ENCODE measurements at places on chromosomes 2 and 18. TPM values are rescaled to one million over a fixed set of nuclear protein-coding genes. Genes with fewer than 3 reads are reported as not detected.

Gene DCDC2C
- total RNA-seq = not detected

Gene TACR1
- not detected for total RNA-seq

Gene EFR3B
- total RNA-seq = 0.27 TPM

Gene SERPINB10
- total RNA-seq = not detected

GRCh38 chr2:232042911-232043574 is 81.5 kb downstream of the DIS3L2 start:
- no peak for DNase-seq

GRCh38 chr2:14552818-14553217 is 79.7 kb upstream of the LRATD1 start:
- DNase-seq = no peak

DNA sequence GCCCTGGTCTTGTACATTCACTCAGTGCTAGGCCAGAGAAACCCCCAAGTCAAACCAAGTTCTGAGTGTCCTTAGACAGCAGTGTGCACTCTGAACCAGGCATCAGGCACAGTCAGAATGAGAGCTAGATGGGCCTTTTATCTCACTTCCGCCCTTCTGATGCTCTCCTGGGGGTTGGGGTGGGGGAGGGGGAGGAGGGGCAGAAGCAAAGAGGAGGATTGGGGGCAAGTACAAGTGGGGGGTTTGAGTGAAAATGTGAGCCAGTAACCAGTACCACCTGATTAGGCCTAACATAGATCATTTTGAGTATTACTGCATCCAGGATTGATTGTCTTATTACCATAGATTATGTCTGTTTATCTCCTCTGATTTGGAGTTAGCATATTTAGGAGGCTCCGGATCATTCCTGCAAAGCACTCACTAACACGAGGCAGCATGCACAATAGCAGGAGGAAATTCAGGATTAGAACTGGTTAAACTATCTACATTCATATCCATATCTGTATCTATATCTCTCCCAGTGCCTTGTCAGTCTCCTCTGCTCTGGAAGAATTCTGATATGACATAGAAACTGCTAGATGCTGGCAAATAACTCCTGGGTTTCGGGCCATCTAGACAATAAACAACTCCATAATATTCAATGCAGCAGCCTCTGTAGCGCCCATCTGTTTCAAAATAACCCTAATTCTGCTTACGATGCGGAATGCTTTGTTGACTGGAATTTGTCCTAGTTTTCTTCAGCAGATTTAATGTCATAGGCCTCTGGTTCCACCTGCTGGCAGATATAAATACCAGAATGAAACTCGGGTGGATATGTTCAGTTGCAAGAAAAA is 149.1 kb downstream of the RHBDD1 start:
- DNase-seq = no peak

- DNase-seq = no peak
Observed at GRCh38 chr2:62118160-62118559, 77.8 kb upstream of the B3GNT2 start.

DNA sequence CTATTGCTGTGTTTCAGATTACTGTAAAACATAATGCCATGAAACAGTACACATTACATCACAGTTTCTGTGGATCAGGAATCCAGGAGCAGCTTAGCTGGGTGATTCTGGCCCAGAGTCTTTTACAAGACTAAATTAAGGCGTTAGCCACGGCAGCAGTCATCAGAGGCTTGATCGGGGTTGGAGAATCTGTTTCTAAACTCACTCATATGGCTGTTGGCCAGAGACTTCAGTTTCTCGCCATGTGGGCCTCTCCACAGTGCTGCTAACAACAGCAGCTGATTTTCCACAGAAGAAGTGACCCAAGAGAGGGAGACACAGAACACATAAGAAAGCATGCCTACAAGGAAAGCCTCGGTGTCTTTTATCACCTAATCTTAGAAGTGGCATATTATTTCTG is 89.2 kb upstream of the MYO3B start:
- DNase-seq = no peak

- DNase-seq = no peak
Observed at GRCh38 chr2:172843266-172843582, 107.6 kb downstream of the RAPGEF4 start.

DNA sequence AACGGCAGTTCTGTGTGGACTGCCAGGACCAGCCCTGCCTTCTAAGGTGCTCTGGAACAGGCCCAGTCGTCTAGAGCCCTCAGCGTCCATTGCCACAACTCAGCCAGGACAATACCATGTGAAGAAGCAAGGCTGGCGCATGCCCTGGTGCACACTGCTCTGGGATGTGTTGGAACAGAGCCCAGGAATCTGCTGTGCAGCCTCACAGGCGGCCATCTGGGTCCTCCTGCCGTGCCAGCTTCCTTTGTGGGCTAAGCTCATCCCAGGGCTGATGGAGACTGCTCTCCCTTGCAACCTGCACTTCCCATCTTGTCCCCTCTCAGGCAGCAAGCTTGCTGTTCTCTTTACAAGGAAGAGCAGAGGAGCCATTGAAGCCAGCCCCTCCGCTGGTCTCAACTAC is 246.4 kb upstream of the PXDN start:
- no peak for DNase-seq

DNA sequence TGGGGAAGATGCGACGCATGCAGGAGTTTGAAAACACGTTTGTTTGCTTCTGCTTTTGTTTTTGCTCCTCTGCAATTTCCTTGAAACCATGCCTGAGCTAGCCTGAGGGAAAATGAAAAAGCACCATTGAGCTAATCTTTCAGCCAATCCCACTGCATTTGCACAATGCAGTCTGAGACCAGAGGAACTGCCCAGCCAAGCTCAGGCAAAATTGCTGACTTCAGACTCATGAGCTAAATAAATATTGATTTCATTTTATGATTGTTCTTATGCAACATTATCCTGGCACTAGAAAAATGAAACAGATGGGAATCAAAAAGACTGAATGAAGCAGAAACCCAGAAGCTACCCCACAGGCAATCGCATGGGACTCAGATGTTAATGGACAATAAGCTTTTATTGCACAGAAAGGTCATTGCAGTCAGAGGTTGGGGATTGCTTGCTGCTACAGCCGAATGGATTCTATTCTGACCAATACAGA is 37.0 kb downstream of the TPRKB start:
- DNase-seq = no peak

DNA sequence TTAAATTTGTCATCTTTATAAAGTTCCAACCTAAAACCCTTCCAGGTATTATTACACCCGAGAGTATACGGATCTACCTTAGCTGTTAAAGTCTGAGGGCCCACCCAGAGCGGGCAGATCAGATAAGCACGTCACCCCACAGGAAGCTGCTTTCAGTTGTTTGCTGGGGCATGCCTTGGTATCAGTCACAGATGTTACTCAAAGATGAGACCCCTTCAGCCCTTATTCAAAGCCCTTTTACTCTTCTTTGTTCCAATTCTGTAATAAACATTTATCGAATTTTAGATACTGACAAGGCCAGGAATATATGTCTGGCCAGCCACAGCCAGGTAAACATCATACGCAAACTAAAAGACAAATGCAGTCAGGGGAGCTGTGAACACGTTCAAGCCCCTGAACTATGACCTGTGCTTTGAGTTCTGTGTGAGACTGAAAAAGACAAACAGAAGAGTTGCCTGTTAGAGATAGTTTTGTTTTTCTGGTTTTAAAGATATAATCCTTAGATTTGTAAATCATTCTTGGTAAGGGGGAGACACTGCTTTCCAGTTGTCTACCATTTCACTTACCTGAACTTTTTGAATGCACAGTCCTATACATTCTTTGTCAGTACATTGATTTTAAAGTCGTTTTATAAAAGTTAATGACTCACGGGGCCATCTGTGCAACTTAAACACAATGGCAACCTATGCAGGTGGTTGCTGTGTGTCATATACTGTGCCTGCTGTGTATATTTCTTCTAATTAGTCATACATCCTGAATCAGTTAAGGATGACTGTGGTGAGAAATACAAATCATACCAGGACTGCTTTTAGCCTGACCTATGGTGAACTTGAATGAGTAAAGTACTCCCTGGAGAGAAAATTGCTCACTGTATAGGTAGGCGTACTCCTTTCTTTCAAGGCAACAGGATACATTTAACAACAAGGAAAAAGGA is 100.5 kb upstream of the ITPRID2 start:
- no peak for DNase-seq

GRCh38 chr2:215505044-215505786 is 69.3 kb upstream of the FN1 start:
- no peak for DNase-seq

GRCh38 chr2:211498551-211499205 is 942.3 kb downstream of the CPS1 start:
- DNase-seq = no peak

Data from CD8-positive, alpha-beta memory T cell (primary cell).